ENCODE measurements at places on chromosomes 7 and 10.

GRCh38 chr10:27158421-27158820 is 3.3 kb downstream of the MASTL start:
- DNase-seq: no peak

GRCh38 chr7:41702635-41703371 is at the start of gene INHBA:
TSS of gene INHBA (minus strand) at chr7:41703090. CDS start at chr7:41700374, 2,716 bp downstream.
- no peak for DNase-seq

GRCh38 chr7:124275411-124275810 is 242.5 kb upstream of the TMEM229A start:
- no peak for DNase-seq

DNA sequence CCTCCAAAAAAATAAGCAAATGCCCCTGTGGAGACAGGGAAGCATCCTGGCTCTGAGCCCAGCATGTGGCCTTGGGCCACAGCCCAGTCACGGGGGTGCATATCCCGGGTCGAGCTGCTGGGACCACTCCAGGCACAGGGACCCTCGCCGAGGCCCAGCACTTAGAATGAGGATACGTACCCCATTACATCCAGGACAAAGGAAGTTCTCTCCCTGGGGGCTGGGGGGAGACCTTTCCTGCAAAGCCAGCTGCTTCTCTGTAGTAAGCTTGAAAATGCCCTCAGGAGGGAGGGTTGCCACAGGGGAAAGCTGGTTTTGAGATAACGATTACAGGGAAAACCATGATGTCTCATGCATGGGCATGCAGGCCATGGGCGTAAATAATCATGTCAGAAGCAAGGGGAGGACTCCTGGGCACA is 75.5 kb downstream of the HIPK2 start:
- no peak for DNase-seq

Data from midbrain (tissue), 1 donor.